ENCODE measurements at places on chromosomes 2 and 18.

DNA sequence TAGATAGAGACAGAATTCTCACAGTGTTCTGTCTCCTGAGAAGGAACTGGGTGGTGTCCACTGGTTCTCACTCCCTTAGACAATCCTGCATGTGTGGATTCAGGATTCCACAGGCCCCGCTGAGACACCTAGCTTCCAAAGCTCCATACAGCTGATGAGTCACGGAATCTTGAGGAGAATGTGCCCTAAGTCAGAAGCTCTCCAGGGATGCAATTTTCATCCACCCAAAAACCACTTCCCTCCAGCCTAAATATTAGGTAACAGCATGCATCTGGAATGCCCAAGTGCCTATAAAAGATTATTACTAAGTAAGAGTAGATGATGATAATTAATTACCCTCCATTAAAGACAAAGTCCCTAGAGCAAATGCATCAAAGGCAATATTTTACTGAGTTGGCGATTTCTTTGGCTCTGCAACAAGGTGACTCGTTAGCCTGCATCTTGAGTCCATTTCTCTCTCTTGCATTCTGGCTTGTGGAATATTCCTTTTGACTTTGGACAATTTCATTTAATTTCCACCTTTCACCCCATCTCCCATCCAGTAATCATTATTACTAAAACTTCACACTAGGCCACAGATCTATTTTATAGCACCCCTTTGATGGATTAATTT is 475.1 kb downstream of the TNS1 start:
- no peak for DNase-seq

DNA sequence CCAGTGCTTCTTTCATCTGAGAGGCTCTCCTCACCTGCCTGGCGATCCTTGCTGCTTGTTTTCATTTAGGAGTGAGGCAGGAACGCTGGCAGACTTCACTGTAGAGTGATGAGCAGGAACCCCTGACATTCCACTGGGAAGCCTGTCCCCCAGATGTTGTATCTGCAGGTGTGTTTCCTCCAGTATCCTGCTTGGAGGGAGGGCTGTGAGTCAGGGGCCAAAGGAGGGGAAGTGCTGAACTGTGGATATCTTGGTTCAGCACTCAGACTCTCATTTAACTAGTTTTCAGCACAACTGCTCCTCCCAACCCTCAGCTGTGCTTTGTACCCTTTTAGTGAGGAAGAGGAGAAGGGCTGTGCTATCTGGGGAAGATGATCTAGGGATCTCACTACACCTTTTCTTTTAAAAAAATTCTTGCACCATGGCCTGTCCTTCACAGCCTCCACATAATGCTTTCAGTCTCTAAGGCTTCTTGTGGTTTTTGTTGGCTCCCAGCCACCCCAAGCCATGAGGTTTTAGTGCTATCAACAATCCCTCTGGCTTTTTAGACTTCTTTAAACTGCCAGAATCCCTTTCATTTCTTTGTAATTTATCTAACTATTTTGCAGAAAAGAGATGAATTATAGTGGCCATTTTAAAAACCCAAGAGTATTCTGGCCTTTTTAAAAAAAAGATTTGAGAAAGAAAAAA is 11.2 kb downstream of the ANKAR start:
- no peak for DNase-seq

DNA sequence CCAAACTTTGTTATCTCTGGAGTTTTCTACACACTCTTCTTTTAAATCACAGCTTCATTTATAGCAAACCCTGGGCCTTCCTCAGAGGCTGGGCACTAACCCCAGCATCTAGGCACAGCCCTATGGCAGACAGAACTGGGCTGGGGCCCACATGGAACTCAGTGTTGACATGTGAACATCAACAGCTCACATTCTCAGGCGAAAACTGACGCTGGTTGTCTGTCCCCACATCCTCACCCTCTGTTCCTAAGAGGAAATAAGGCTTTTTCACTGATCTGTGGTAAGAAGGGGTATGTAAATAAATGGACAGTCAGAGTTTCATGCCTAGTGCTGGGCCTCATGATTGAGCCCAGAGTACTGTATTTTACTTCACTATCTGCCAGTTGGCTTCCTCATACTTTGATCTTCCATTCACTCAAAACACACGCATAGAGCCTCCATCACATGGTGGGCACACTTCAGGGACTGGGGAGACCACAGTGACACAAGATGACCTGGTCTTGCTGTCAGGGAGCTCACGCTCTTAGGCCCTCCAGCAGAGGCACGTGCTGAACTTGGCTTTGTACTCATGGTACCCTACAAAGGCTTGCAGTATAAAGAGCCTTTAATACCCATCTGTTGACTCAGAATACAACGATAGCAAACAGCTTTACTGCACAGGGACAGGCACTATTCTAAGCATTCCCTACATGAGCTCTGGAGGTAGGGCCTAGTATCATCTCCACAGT is 43.0 kb downstream of the EFEMP1 start:
- DNase-seq, result no peak

DNA sequence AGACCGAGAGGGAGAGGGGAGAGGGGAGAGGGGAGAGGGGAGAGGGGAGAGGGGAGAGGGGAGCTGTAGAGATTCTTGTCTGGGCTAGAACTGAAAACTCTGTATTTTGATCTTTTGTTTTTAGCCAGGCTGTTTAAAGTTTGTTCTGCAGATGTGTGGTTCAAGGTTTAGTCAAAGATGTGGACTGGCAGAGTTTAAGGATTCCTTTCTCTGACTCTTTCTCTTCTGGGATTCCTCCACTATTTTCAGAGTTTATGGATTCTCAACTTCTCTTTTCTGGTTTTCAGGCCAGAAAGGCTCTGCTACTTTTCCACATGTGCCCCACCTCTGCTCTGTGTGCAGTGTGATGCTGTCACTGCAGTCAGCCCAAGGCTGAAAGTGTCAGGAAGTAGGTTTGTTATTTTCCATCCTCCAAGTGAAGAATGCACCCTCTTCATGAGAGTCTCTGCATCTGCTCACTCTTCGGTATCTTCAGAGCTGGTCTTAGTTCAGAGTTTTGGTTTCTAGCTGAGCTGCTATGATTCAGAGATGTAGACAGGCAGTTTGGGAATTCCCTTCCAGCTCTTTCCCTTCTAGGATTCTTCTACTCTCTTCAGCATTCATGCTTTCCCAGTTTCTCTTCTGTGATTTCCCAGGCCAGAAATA is 130.9 kb upstream of the SMAD7 start:
- DNase-seq, result no peak

- no peak for DNase-seq
Observed at GRCh38 chr2:157256626-157257025, 879 bp upstream of the GALNT5 start.

DNA sequence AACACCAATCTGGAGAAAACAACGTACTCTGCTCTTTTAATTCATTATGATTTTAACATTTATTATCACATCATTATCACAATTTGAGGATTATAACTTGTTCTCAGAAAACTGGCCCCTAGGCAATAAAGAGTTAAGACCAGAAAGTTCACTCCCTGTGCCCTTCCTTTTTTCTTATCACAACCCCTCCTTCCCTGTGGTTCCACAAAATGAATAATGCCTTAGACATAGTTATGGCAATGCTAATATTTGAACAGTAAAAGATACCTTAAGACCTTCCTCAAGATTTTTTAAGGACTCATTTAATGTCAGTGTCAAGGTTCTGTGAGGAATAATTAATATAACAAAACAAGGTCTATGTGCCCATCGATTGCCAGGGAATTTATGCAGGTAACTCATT is 596.2 kb downstream of the ARHGAP15 start:
- DNase-seq, result no peak

DNA sequence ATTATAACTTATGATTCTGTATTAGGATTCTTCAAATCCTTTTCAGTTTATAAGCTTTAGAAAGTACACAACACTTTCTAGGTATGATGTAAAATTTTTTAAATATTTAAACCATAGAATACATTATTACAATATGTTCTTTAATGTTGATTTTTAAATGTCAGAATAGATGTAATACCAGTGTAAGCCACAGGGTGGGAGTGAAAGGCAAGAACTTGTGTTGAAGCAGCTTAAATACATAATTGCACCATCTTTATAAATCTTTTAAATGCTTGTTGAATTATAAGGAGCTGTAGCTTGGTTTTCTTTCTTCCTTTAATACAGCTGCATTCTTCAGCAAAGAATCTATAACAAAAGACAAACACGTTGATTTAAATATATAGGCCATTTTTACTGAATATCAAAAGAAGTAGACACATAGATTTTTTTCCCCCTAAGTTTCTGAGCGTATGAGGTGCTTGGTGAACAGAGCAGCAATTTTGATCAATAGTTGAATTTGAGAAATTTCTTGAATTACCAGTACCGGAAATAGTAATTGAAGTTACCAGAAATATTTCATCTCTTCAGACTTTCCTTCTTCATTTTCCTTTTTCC is 63.0 kb downstream of the TANK start:
- DNase-seq, result peak; percentile 37

DNA sequence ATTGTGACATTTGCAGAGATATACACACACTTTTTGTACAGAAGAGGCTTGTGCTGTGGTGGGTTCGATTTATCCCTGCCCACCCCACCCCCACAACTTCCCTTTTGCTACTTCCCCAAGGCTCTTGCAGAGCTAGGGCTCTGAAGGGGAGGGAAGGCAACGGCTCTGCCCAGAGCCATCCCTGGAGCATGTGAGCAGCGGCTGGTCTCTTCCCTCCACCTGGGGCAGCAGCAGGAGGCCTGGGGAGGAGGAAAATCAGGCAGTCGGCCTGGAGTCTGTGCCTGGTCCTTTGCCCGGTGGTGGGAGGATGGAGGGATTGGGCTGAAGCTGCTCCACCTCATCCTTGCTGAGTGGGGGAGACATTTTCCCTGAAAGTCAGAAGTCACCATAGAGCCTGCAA is 40.0 kb downstream of the STEAP3 start:
- no peak for DNase-seq

DNA sequence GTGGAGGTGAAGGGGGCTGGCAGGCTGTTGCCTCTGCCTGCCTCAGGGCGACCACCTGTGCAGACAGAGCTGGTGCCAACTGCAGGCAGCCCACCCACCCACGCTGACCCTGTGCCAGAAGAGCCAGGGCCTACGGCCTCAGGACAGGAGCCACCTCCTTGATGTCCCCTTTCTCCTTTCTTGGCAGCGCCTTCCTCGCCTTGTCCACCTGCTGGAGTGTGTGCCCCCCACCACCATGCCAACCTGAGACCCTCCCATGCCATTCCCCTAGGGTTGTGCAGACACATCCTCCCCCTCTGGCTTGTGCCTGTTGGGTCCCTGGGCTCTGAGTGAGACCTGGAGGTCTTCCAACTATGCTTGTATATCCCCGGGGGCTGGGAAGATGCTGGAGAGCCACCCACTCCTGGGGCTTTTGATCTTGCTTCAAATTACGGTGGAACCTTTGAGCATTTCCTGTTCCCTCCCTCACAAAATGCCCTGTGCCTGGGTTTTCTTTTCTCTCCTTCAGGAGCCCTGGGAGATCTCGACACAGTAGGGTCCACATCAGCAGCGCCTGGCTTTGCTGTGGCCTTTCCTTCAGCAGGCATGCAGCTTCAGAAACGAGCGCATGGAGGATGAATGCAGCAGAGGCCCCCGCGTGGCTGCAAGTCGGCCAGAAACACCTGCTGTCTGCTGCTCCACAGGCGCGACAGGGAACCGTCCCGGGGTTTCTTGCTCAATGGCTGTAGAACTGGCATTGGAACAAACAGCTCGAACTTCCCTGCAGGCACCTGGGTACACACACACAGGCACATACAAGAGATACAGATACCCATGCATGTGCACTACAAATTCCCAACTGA is 65.9 kb upstream of the SH3RF3 start:
- no peak for DNase-seq

DNA sequence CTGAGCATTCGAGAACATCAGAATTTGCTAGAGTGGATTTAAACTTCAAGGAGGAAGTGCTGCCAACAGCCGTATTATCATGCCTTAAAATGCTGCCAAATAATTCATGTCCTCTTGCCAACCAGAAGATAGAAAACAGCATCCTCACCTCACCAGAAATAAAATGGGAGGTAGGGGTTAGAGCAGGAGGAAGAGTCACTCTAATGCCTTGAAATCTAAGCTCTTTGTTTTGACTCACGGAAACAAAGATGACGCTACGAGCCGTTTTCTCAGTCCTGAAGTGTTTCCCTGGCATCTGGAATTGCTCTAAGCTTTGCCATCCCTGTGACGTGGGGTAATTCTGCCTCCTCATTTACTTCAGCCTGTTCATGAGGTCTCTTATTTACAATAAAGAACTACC is 97.1 kb downstream of the PRPF40A start:
- DNase-seq, result no peak

DNA sequence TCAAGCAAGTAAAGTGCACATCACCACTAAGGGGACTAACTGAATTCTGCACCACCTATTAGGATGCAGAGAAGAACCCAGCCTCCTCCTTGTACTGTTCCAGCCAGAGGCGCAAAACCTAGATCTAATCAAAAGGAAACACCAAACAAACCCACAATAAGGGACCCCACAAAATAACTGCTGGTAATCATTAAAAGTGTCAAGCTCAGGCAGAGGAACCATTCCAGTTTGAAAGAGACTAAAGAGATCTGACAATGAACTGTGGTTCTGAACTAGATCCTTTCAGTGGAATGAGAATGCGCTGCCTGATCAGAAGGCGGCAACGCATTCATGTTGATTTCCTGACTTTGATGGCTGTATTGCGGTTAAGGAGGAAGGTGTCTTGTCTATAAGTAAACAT is 16.8 kb downstream of the HDLBP start:
- DNase-seq, result no peak

- DNase-seq, result no peak
Observed at GRCh38 chr18:48132797-48133655, 202.6 kb upstream of the SMAD2 start.

GRCh38 chr18:47149457-47150028 is 757 bp downstream of the HDHD2 start:
- DNase-seq, result no peak

GRCh38 chr2:227906991-227907390 is 35.6 kb downstream of the DAW1 start:
- DNase-seq, result no peak

DNA sequence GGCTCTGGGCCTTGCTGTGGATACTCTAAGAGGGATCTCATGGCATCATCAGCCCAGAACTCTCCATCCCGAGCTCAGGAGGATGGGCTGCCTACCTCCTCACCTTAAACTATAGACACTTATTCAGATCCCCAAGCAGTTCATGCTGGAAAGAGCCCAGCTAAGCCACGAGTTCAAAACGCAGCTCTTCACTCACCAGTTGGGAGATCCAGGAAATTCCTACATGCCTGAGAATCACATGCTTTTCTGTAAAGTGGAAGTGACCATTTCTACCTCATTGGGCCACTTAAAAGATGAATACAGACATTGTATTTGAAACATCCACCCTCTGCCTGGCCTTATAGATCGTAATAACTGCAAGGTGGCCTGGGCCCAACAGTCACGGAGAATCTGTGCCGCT is 6.6 kb downstream of the ATOH8 start:
- DNase-seq, result no peak

- DNase-seq, result peak; percentile 16
Observed at GRCh38 chr2:73035899-73036711, 35.4 kb downstream of the SFXN5 start.

- no peak for DNase-seq
Observed at GRCh38 chr2:190283783-190284182, 35.8 kb downstream of the HIBCH start.
